Activated naive CD8-positive, alpha-beta T cell treated with anti-CD3 and anti-CD28 coated beads, Interleukin-2, amount 50 U/mL, for 16 hours (primary cell): ENCODE measurements at places on chromosomes 7 and 10.

DNA sequence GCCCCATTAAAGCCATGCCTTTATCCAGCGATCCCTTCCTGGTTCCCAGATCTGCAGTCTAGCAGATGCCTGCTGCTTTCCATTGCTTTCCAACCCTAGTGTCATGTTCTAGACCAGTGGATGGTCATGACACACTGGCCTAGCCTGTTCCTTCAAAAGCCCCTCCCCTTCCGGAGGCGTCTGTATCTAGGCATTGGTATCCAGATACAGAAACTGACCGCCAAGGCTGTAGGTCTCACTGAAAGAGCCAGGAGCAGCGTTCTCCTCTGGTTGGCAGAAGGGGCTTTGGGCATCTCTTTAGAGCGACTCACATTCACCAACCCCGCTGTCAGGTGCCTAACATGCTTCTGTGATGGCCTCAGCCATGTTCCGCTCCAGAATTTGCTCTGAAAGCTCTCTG, 22.6 kb downstream of the JCAD start:
- DNase-seq = no peak

DNA sequence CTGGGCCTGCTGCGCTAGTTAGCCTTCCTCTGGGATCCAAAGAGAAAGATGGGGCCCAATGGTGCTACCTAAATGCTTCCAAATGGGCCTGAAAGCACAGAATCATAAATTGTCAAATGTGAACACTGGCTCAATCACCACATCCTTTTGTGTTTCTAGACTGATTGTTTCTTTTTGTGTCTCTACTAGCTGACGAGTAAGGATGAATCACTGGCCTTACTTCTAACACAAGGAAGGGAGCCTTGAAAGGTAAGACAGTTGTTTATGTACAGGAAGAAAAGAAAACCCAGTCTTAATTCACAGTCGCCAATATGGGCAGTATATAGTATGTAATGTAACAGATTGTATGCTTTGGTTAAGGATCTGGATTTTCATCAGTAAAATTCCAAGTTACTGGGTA, 89.5 kb downstream of the ZNF92 start:
- DNase-seq = no peak

- no peak for DNase-seq
Observed at GRCh38 chr7:47418601-47419309, 163.2 kb downstream of the TNS3 start.

- DNase-seq = no peak
Observed at GRCh38 chr7:147524726-147525250, 1065.8 kb upstream of the C7orf33 start.

DNA sequence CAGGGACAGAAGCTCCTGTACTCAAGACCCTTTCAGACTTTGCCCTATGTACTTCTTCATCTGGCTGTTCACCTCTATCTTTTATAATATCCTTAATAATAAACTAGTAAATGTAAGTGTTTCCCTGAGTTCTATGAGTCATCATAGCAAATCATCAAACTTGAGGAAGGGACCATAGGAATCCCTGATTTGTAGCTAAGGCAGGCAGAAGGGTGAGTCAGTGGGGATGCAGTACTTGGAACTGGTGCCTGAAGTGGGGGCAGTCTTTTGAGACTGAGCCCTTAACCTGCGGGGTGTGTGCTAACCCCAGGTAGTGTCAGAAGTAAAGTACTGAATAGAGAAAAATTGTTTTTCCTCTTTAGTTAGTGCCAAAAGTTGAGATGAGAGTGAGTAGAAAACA, 6.2 kb upstream of the TMEM243 start:
- no peak for DNase-seq

DNA sequence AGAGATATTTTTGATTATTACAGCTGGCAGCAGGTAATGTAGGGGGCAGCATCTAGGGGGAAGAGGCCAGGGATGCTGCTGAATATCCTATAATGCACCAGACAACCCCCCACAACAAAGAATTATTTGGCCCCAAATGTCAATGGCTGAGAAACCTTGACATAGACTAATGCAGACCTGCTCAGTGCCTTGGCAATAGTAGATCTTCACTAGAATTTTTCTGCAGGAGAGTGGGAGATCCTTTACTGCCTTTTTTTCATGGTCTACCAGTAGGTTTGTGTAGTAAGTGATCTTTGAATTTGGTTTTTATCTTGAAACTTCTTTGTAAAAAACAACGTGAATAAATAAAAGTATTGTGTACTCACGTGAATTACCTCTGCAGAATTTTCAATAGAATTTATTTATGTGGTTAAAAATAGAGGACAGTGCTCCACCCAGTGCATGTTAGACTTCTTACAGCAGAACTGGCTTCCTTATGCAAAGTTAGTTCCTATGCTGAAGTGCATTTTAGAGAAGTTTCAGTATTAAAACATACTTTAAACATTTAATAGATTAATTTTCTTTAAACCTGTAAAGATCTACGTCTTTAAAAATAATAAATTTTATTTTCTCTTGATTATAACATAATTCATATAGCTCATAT, 199.6 kb upstream of the HDAC9 start:
- no peak for DNase-seq

- DNase-seq = no peak
Observed at GRCh38 chr7:139589474-139589873, 66.0 kb downstream of the CLEC2L start.

DNA sequence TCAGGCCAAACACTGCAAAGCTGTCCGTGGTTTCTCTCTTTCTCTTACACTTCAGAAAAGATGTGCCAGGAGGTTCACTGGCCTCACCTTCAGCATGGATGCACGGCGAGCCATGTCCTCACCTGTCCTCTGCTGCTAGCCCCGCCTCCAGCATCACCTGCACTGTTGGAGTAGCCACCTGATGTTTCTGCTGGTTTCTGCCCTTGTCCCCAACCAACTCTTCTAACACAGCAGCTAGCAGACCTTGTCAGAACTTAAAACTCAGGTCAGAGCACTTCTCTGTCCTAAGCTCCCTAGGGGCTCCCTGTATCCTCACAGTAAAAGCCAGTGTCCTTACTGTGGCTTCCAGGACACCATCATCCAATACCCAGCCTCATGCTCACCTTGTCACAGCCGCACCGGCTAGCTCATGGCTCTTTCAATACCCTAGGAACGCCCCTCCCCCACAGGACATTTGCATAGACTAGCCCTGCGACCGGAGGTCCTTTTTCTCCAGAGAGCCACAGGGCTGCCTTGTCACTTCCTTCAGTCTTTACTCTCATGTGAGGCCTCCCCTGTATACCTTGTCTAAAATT, 15.2 kb downstream of the PALD1 start:
- no peak for DNase-seq

- no peak for DNase-seq
Observed at GRCh38 chr10:86218842-86219241, 147.8 kb downstream of the GRID1 start.

DNA sequence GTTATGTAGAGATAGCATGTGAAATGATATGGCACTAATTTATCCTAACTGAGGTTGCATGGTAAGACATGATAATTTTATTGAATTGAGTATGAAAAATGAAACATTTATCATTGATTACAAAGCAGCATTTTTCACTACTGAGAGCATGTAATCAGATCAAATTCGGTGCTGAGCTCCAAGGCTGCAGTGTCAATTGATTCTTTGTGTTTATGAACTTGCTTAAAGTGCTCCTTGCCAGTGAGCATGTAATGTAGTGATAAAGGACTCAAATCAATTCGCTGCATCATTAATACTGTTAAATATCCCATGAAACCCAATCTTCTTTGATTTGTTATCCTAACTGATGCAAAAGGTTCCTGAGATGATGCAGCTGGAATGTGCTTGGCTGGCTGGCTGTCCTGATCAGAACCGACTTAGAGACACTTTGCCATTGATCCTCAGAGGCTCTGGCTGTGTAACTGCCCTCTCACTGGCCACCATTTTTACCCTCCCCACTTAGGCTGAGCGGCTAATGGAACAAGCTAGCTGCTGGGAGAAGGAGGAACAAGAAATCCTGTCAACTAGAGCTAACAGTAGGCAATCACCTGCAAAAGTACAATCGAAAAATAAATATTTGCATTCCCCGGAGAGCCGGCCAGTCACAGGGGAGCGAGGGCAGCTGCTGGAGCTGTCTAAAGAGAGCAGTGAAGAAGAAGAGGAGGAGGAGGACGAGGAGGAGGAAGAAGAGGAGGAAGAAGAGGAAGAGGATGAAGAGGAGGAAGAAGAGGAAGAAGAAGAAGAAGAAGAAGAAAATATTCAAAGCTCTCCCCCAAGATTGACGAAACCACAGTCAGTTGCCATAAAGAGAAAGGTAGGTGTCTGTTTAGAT, 89.8 kb upstream of the SAMD8 start:
- DNase-seq = no peak

- no peak for DNase-seq
Observed at GRCh38 chr7:139071680-139072079, 35.8 kb upstream of the ZC3HAV1L start.

- DNase-seq = no peak
Observed at GRCh38 chr10:2037246-2037645, 299.9 kb upstream of the ADARB2 start.

DNA sequence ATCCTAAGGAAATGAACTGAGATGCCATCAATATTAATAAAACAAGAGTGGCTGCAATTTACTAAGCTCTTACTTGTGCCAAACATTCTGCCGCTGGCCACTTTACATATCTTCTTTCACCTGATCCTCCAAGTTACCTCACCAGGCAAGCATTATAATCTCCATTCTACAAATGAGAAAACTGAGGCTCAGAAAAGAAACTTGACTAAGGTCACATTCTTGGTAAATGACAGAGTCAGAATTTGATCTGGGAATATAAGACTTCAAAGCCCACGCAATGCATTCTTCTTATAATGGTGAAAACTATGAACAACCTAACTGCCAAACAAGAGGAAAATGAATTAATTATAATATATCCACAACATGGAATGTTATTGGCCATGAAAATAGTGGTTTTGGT, 46.1 kb upstream of the SMNDC1 start:
- DNase-seq = no peak

- DNase-seq = peak; percentile 23
Observed at GRCh38 chr10:89805599-89806013, 104.2 kb downstream of the KIF20B start.

DNA sequence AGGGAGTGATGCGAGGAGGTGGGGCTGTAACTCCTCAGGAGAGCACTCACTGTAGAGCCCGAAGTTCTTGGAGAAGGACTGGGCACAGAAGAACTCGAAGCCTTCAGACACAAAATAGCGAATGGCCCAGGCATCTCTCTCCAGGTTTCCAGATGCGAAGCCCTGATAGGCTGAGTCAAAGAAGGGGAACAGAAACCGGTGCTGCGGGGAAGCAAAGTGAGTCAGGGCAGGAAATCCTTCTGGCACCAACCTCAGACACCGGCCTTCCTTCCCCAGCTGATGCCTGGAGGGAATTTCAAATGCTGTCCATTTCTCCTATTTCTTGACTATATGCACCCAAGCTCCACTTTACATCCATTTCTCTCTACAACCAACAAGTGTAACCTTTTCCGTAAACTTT, 26.8 kb downstream of the GOT1 start:
- DNase-seq = no peak

DNA sequence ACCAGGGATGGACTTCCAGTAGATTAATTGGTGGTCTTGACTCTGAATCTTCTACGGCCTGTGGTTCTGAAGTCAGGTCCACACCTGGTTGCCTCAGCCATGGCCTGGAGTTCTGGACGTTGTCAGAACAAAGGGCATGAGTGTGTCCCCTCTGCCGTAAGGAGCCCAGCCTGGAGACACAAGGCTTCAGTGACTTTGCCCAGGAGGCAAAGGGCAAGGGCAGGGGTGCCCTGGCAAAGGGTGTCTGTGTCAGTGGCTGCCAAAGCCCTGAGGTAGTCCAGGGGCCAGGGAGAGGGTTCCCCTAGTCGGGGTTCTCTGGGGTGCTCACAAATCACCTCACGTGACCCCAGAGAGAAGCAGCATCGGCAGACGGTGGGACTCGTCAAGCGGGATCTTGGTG, 273.2 kb upstream of the ZNF32 start:
- DNase-seq = no peak

- DNase-seq = no peak
Observed at GRCh38 chr7:53699215-53699837, 663.9 kb downstream of the POM121L12 start.
